ENCODE measurements at places on chromosomes 1 and 21. TPM values are rescaled to one million over a fixed set of nuclear protein-coding genes. Genes with fewer than 3 reads are reported as not detected.

DNA sequence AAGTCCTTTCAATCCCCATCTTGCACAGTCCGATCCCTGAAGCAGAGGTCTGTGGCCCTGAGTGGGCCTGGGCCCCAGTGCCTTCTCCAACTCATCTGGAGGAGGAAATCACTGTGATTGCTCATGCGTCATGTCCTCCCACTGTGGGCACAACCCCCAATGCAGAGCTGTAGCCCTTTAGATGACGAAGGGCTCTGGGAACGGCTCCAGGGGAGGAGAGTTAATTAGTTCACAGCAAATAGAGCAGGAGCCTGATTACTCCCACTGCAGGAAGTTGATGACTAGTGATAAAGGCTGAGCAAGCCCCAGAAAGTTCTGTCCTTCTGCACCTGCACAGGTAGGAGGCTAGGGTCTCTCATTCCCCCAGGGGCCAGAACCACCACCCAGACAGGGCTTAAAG, 111.5 kb downstream of the CCDC185 start:
- DNase-seq, result no peak

Gene TENT5C
- polyA plus RNA-seq, result 0.19 TPM

DNA sequence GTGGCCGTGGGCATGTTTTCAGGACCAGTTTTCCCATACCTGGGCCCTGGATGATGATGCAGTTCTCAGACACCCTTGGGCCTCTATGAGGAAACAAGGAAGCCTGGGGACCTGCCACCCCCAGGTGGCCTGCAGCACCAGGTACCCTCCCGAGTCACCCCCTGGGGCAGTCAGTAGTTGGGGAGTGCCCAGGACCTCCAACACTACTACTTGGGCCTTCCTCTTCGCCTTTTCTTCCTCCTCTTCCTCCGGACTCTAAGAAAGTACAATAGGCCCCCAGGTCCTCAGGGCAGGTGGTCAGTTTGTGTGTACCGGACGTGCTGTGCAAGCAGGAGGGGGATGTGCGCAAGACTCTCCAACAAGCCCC, 11.9 kb upstream of the SRARP start:
- no peak for DNase-seq

Gene ENAH
- polyA plus RNA-seq, result not detected

- DNase-seq, result no peak
Measured at GRCh38 chr1:88204111-88204510, 480.0 kb upstream of the PKN2 start.

DNA sequence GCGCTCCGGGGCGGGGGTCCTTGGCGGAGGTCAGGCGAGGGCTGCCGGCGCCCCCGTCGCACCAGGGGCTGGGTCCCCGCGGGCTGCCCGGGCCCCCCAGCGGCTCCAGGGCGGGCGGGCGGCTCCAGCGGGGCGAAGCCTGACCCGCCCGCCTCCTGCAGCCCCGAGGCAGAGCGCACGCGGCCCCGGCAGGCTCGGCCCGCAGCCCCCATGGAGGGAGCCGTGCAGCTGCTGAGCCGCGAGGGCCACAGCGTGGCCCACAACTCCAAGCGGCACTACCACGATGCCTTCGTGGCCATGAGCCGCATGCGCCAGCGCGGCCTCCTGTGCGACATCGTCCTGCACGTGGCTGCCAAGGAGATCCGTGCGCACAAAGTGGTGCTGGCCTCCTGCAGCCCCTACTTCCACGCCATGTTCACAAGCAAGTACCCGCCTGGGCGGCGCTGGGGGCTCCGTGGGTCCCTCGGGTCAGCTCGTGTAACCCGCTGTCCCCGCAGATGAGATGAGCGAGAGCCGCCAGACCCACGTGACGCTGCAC, 817 bp downstream of the KLHL17 start:
- DNase-seq, result no peak

Gene CENPF
- 1.5 TPM for polyA plus RNA-seq

Gene S100A1
- not detected for polyA plus RNA-seq

Gene FMN2
- not detected for polyA plus RNA-seq

GRCh38 chr1:8455700-8456307, 137.9 kb downstream of the SLC45A1 start:
- no peak for DNase-seq

Gene TRIM46
- 0.40 TPM for polyA plus RNA-seq

DNA sequence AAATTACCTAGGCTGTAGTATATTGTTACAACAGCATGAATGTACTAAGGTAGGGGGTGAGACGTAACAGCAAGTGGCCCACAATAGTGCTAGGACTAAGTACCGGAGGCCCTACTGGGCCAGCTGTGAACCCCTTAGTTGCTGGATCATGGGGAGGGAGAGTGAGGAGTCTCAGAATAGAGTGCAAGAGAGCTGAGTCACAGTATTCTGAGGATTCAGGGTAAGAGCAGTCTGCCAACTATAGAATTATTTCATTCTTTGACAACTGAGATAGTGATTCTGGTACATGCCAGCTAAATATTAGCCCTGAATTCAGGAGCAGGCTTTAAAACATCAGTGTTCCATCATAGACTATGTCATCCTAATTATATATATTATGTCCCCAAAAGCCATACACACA, 218.7 kb downstream of the TM2D1 start:
- no peak for DNase-seq

DNA sequence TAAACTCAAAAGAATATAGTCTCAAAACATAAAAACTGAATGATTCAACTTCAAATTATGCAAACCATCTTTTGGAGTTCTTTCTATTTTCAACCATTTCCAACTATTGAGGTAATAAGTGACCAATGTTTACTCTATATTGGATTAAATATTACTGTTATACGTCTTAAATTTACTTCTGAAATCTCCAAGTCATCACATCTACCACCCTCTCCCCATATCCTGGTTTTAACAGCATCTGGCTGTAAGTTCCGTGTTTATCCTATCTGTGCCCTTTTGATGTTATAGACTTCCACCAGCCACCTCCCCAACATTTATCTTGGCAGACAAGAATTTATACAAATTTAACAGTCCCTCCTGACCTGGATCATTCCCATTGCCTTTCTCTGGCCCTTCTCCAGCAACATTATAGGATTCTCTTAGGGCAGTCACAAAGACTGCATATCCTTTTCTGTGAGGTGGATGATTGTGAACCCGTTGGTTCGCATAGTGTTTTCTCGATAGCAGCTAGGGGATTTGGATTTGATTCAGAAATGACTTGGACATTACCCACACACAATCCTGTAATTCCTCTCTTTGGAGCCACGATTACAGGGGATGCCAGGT, 313.4 kb upstream of the FMN2 start:
- no peak for DNase-seq

Gene CTBS
- 21.1 TPM for polyA plus RNA-seq

Gene DAP3
- 114 TPM for polyA plus RNA-seq

Gene OR6N1
- polyA plus RNA-seq, result not detected

Gene OR6K3
- not detected for polyA plus RNA-seq

GRCh38 chr21:26123012-26123411, 47.6 kb downstream of the APP start:
- DNase-seq, result no peak

DNA sequence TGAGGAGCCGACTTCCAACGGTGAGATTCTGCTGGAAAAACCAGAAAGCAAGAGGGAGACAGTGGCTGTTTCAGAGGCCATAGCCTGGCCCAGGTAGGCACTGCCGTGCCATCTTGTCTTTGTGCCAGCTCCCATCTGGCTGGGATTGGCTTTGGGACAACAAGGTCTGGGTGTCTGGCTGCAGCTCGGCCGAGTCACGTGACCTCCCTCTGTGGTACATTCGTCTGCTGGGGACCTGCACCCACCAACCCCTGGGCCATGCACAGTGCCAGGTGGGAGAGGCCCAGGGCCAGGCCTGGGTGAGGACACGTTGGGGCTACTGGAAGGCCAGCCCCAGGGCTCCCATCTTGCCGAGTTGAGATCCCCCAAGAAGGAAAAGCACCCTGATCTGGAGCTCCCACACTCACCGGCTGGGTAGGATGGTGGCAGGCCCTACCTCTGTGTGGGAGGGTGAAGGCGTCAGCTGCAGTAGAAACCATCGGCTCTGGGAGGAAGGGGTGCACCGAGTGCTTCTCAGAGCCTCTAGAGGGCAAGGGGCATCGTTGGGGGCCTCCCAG, 25.3 kb upstream of the TTC34 start:
- no peak for DNase-seq

Gene PIP5K1A
- 8.5 TPM for polyA plus RNA-seq

Gene ZFP69B
- polyA plus RNA-seq, result 4.4 TPM

Gene SLAMF9
- polyA plus RNA-seq, result not detected

Gene CSMD2
- polyA plus RNA-seq, result not detected

DNA sequence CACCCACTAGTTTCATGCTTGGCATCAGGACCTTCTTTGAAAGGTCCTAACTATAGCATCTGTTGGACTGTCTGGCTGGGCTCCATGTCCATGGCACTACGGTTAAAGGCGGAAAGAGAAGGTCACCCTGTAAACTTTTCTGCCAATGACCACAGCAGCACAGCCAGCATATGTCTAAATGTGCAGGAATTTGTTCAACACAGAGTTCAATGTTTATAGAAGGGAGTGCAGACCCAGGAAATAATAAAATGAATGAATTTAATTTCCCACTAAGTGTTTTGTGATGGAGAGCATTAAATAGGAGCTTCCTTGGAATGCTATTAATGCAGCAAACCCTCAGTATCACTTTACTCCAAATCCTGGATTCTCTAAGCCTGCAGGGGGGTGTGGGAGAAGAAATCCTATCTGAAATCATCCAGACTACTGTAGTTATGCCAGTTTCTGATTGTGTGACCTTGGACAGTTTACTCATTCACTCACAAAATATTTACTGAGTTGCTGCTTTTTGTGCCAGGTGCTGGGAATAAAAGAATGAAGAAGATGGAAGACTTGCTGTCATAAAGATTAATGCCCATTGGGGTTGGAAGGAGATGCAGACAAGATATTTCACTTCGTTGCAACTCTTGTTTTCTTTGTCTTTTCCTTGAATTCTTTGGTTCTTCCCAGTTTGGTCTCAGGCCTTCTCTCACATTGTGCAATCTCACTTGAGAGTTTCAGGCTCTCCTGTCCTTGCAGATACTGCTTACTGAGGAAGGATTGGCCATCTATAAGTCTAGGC, 195.0 kb downstream of the ROR1 start:
- DNase-seq, result no peak

- no peak for DNase-seq
Measured at GRCh38 chr1:71660411-71660810, 579.6 kb upstream of the ZRANB2 start.

Gene PACC1
- 10.5 TPM for polyA plus RNA-seq

DNA sequence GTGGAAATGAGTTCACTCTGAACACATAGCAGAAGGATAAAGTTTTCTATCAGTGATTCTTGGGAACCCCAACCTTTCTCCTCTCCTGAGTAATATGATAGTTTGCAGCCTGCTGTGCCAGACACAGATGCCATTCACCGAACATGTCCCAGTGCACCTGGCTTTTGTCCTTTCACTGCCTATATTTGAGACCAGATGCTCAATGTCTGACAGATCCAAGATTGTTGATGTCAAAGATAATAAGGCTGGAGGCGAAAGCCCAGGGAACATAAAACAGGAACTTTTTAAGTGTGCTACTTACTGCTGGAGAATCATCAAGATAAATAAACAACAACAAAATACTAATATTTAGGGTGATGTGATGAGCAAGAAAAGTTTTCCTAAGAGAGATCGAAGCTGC, 139.3 kb downstream of the TIAM1 start:
- no peak for DNase-seq

DNA sequence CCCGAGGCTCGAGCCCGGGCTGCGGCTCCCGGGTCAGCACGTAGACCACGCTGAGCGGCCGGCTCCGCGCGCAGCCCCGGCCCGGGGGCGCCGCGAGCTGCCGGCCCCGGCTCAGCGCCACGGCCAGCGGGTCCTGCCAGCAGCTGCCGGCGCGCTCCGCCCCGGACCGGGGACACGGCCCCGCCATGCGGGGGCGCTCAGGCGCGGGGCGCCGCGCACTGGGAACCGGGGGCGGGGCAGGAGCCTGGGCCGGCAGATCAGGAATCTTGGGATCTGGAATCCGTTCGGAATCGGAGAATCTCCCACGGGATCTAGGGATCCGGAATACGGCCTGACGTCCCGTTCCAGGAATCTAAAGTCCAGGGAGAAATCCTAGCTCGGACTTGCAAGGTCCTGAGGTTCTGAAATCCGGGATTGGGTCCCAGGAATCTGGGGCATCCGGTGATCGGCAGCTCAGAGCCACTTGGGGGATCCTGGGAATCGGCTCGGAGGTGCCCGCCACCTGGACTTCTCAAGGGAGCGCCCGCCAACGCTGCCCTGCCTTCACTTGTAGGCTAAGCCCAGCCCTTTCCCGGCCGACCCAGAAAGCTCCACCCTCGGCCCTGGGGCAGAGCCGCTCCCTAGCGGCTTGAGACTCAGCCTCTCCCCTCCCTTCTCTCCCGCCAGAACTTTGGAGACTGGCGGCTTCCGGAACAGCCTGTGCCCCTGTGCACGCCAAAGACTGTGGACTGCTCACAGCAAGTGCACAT, at the start of gene MAP3K6:
TSS of gene MAP3K6 (minus strand) at position 551 of the 749 bp plus-strand sequence. CDS start at position 187, 364 bp downstream.
- DNase-seq, result no peak

DNA sequence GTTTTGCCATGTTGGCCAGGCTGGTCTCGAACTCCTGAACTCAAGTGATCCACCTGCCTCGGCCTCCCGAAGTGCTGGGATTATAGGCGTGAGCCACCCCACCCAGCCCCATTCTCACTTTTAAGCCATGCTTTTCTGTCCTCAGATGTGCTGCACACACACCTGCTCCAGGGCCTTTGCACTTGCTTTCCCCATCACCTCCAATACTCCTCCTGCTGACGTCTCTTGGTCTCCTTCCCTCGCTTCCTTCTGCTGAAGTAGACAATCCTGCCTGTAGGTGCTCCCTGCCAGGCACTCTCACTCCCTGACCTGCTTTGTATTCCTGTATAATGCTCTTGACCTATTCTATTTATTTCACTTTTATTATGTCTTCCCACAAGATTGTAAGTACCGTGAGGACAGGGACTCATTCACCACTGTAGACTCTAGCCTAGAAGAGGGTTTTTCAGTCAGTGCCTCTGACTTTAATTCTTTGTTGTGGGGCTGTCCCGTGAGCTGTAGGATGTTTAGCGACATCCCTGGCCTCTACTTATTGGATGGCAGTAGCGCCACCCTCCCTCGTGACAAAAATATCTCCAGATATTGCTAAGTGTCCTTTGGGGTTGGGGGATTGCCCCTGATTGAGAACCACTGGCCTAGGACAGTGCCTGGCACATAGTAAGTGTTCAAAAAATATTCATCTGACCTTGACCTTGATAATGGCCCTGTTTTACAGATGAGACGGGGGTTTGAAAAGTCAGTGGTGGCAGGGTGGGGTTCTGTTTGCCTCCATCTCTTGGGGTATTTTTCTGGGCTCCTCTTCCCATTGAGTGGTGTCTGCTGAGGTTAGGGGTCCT, 4.6 kb downstream of the TNFRSF1B start:
- DNase-seq, result no peak

DNA sequence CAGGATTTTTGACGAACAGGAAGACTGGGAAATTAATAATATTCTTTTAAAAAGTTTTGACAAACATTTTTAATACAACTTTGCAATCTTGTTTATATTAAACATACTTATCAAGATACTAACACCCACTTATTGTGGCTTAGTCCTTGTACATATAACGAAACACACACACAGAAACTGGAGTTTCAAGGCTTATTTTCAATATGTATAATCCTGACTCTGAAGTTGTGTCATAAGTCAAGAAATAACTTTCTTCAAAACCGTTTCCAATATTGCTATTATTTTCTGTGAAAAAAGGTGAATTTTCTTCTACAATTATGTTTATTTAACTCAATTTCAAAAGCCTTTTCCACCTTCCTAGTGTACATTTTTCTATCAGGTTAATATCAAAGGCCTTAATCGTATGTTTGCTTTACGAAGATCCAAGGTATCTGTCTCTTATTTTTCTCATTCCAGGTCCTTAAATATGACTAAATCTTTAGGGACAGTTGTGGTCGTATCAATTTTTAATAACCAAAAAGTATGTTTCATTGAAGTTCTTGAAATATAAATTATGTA, 1.8 kb downstream of the CDKN2C start:
- DNase-seq, result no peak

Data from naive thymus-derived CD8-positive, alpha-beta T cell (primary cell).